ENCODE measurements at places on chromosomes 5 and 9. TPM values are rescaled to one million over a fixed set of nuclear protein-coding genes. Genes with fewer than 3 reads are reported as not detected.

GRCh38 chr9:89420397-89421178 lies 77.3 kb downstream of the SEMA4D start:
- no peak for DNase-seq

DNA sequence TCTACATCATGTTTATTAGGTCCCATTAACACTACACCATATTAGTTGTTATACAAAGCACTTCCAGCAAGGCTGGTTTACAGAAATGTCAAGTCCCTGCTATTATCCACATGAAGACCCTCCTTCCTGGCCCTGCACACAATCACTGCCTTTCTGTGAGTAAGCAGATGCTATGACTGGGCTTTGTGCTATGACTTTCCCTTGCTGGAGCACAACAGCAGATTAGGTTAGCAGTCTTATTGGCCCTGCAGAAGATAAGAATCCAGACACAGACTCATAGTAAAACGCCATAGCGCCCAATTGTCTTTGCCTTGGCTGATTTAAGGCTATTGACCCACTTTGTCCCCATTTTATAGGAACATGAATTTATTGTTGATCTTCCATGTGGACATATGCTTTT lies 228.9 kb upstream of the ACTBL2 start:
- no peak for DNase-seq

DNA sequence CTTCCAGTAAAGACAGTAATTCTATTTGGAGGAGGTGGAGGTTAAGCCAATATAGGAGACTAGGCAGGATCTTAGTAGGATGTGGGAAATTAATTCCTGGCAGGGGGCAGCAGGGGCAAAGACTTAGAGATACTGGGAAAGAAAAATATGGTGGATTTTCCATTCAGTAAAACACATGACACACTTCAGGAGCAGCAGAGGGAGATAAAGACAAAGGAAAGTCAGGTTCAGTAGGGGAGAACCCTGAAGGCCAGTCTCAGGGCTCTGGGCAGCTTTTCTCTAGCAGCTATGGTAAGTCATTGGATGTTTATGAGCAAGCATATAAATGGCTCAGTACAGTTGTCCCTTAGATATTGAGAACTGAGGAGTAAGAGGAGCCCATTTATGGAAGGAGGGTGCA lies 105.5 kb downstream of the PJA2 start:
- DNase-seq = no peak

- DNase-seq = no peak
Observed at GRCh38 chr5:16855485-16855884, 80.6 kb downstream of the MYO10 start.

- DNase-seq = no peak
Observed at GRCh38 chr5:174718880-174719610, 5.3 kb upstream of the MSX2 start.

- DNase-seq = no peak
Observed at GRCh38 chr9:69822116-69822750, 1.6 kb downstream of the CFAP95 start.

GRCh38 chr5:175709276-175709781 lies 51.5 kb downstream of the HRH2 start:
- peak; percentile 8 for DNase-seq

DNA sequence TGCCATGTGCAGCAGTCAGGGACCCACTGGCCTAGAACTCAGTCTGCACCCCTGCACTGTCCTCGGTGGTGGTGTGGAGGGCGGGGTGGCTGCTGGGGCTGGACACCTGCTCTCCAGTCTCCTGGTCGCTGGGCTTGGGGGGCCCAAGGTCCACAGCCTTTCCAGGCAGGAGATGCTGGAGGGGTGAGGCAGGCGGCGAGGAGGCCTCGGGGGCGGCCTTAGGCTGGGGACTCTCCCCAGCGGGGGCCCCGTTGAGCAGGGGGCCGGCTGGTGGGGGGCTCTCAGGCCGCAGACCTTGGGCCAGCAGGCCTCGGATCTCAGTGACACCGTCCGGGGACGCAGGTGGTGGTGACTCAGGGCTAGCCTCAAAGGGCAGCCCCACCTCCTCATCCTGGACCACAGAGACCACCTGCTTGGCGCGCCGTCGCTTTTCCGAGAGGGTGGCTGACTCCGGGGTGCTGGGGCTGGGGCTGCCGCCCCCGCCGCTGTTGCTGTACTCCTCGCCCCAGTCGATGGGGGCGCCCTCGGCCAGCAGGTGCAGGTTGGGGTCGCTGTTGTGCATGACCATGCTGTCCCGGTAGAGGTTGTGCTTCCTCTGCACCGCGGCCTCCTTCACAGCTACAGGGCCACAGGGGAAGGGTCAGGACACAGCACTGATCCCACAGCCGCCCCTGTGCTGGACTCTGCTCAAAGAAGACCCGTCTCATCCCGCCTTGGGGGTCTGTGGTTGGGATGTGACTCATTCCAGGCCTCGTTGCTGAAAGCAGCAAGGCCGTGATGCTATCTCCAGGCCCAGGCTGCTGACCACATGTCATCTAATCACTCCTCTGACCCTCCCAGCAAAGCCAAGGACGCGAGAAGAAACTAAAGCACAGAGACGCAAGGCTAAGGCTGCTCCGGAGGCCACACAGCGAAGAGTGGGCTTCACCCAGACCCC lies 55.8 kb downstream of the LRSAM1 start:
- no peak for DNase-seq

DNA sequence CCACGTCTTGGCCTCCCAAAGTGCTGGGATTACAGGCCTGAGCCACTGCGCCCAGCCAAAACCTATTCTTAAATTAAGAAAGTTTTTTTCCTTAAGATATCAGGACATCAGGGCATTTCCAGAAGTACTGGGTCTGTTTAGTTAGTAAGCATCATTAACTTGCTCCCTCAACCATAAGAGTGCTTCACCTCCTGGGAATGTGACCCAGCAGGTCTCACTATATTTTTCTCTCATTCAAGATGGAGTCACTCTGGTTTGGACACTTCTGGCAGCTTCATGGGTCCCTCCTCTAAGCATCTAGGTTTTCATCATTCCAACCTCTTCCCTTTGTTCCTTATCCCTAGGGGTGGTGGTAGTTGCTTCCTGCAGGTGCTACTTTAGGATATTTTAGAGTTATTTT lies 10.3 kb upstream of the BRD3OS start:
- no peak for DNase-seq

DNA sequence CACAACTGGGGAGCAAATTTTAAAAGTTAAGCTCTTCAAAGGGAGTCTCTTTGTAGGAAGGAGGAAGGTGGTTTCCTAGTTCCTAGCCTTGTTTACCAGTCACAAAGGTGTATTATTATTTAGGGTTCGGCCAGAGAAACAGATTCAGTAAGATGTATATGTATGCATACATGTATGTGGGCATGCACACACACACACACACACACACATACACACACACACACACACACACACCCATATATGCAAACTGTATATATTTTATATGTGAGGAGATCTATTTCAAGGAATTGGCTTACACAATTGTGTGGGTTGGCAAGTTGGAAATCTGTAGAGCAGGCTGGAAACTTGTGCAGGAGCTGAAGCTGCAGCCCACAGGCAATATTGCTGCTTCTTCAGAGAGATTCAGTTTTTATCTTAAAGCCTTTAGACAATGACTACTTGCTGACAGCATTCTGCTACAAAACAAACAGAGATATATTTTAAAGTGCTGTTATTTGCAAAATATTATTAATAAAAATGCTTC lies 75.3 kb upstream of the DNAH5 start:
- DNase-seq = no peak

- peak; percentile 57 for DNase-seq
Observed at GRCh38 chr9:135602789-135603481, 36.4 kb downstream of the GLT6D1 start.

DNA sequence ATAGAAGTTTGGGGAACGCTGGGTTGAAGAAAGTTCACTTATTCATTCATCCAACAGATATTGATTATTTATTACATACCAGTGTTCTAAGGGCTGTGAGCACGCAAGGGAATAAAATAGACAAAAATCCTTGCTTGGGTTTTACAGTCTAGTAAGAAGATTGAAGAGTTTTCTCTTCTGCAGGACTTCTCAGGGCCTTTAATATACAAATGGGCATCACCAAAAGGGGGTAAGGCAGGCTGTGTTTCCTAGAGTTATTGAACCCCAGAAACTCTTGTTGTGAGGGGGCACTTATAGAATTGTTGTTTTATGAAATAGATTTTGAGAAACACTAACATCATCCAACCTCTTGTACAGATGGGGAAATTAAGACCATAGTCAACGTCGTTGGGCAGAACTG lies 198.5 kb upstream of the ZNF618 start:
- DNase-seq = no peak

- DNase-seq = no peak
Observed at GRCh38 chr5:138978080-138978479, 102.9 kb upstream of the LRRTM2 start.

GRCh38 chr9:133657120-133657661 lies 21.0 kb downstream of the DBH start:
- DNase-seq = peak; percentile 32

GRCh38 chr5:52810426-52810825 lies 22.7 kb downstream of the ITGA1 start:
- no peak for DNase-seq

DNA sequence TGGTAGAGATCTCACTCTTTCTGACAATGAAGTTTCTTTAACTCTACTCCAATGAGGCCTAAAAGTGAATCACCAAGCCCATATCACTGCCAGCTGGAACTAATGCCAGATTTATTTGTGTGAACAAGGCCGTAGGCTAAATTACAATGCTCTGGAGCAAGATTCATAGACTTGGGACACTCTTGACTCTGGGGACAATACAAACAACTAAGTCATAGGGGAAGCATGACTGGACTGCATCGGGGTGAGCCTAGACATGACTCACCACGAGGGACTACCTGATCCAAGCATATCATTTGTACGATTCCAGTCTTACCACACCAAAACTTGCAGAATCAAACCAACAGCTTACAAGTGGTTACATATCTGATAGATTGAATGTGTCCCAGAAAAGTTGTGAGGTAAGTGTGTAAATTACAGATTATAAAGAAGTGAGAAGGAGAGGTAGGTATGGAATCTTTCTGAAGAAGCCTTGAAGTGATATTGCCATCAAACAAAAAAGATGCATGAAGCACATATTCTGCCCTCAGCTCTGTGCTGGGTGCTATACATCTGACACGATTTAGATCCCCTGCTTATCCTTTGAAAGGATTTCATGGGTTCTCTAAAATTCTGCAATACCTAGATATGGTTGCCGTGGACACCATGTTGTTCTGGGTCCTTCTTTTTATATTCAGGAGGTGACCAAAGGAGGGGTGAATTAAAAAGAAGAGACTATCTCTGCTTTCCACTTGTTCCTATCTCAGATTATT lies 199.3 kb upstream of the PDE4D start:
- no peak for DNase-seq

DNA sequence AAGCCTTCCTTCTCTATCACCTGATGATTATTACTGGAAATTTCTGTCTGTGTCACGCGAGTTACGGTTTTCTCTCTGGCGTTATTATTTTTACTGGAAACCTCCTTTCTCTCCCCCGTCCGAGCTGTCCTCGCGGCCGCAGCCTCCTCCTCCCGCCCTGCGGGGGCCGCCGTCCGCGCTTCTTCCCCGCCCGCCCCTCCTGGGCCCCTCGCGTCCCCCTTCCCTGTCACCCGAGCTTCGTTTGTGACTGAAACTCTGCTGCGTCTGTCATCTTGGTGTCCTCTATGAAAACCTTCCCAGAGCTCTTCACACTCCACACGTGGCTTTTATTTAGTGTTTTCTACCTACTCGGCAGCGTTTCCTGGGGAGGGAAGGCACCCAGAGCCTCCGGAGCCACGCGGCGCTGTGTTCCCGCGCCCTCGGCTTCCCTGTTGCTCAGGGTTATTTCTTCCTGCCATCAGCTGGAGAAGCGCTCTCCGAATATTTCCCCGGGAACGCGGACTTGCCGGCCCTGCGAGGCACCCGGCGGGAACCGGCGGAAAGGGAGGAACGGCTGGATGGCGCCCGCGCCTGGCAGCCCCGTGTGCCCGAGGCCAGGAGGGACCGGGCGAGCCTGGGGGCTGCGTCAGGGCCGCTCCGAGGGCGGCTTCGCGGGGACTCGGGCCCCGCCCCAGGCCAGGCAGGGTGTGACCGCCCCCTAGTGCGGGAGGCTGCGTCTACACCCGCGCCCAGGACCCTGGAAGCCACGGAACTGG lies 33.9 kb downstream of the TRIP13 start:
- no peak for DNase-seq

GRCh38 chr5:97022898-97023297 lies 87.0 kb downstream of the LNPEP start:
- no peak for DNase-seq

GRCh38 chr5:132389585-132390286 lies 20.2 kb downstream of the SLC22A5 start:
- DNase-seq = no peak

GRCh38 chr9:112179816-112180215 lies 4.7 kb upstream of the SUSD1 start:
- DNase-seq = no peak

DNA sequence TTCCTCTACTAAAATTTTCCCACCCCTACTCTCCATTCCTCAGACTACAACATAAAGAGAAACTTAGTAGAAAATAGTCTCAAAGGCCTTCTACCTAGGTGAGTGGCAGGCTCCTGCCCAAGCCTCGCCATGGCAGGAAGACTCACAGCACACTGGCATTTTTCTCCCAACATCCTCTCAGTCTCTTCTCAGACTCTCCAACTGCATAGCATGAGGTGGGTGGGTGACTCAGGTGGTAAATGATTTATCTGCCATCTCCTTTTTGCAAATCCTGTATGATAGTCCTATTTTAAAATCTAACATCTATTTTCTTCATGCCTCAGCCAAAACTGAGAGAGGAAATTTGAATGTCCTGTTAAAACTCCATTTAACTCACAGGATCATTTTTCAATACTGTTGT lies 33.5 kb upstream of the GRIA1 start:
- no peak for DNase-seq

DNA sequence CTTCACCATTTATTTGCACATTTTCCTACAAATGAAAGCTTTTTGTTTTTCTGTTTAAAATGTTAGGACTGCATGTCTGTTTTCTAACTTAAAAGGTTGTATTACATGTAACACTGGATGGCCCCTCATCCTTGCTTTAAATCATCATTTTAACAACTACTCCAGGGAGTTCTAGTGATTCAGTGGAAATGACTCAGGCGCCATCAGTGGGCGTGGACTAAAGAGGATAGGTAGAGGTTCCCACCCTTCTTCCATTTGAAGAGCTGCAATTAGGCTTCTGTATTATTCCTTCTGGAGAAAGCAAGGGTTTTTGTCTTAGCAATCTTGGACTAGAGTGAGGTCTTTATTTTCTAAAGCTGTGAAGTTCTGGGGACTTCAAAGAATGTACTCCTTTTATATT lies 213.7 kb downstream of the TMEM38B start:
- DNase-seq = no peak

Gene PDE8B
- total RNA-seq = 0.21 TPM

Gene ROR2
- 0.17 TPM for total RNA-seq

Gene HMMR
- total RNA-seq = 112 TPM

Gene MYMK
- total RNA-seq = not detected

Gene RASEF
- total RNA-seq = not detected

Gene CCL28
- total RNA-seq = not detected

Gene DIRAS2
- not detected for total RNA-seq

Gene ACTBL2
- total RNA-seq = not detected

Gene ZNF483
- 3.2 TPM for total RNA-seq

Gene GLT6D1
- total RNA-seq = not detected

Gene KIF24
- total RNA-seq = 13.9 TPM

Gene FOXD4L3
- total RNA-seq = 0.42 TPM
